ENCODE measurements at places on chromosomes 16 and 17.
A peak's percentile ranks its signal among the peaks of the same experiment; 100 is the strongest.

DNA sequence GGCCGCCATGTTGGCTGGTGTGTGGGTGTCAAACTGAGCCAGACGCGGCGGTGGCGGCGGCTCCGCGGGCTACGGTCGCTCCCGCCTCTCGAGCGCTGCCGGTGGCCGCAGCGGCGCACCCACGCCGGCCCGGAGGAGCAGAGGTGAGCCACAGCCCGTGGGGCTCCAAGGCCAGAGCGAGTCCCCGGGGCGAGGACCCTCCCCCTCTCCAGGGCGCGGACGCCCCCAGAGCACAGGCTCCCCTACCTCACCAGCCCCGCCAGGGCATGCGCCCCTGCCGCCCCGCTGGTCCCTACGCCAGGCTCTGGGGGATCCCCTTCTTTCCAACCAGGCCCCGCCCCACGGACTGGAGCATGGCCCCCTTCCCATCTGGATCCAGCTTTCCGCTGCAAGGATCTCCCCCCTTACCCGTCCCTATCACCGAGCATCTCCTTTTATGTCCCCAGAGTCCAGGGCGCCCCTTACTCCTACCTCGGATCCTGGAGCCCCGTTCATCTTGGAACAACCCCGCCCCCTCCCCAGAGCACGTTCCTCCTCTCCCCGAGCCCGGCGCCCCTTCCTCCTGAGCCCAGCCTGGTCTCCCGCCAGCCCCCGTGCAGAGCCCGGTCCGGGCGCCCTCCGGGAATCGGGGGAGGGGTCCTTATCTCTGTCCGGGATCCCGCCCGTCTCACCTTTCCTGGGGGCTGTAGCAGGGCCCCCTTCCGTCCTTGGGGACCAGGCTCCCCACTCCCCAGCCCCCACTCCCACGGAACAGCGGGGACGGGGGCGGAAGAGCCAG, 412 bp downstream of the EPN2 start:
- DNase-seq = no peak

GRCh38 chr17:45696442-45696841, 87.7 kb upstream of the CRHR1 start:
- no peak for DNase-seq

- DNase-seq = no peak
Measured at GRCh38 chr17:82407255-82407654, 10.9 kb upstream of the HEXD start.

GRCh38 chr17:74779501-74779900, 3.4 kb upstream of the NAT9 start:
- DNase-seq = no peak

GRCh38 chr17:40015998-40016985, 1.1 kb downstream of the CSF3 start:
- DNase-seq = no peak

- DNase-seq = no peak
Measured at GRCh38 chr17:50475362-50475761, 3.3 kb upstream of the RSAD1 start.

- DNase-seq = no peak
Measured at GRCh38 chr17:14198013-14198412, 38.6 kb downstream of the CDRT15 start.

GRCh38 chr17:50966163-50966666, 100.1 kb upstream of the TOB1 start:
- no peak for DNase-seq

- DNase-seq = no peak
Measured at GRCh38 chr16:4408323-4408690, 8.1 kb downstream of the CORO7 start.

DNA sequence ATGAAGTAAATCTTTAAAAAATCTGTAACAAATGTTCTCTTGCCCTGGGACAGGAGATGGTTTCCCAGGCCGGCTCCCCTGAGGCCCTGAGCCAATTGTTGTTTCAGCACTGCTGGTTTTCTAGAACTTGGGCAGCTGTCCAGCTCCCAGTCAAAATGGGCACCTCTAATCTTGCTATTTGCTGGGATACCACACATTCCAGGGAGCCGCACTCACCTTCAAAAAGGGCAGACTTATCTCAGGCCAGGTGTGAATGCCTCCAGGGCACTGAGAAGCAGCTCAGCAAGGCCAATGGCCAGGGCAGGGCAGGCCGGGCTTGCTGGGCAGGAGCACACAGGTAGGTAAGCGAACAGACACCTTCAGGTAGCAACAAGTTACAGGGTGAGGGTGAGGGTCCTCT, 24.4 kb downstream of the TRIM16 start:
- no peak for DNase-seq

DNA sequence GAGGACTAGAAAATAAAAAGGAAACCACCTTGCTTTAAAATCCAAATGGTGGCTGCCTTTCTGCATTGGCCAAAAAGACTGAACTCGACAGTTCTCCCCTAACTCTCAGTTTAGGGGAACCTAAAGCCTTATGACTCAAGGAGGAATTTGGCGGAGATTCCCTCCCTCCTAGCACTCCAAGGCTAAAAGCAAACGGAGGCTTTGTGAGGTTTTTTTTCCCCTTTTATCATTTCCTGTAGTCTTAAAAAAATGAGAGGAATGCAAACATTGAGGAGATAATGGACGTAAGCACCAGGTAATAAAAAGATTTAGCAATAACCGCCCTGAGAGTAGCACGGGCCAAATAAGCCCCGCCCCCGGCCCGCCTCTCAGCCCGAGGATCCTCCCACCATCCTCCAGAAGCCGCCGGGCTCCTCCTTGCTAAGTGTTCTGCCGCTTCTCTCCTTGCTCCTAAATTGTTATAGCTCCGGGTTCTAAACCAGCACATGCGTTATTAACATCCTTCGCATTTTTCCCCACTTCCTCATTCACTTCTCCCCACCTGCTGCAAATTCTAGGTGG, 5.8 kb upstream of the KIFC3 start:
- peak; percentile 95 for DNase-seq

- no peak for DNase-seq
Measured at GRCh38 chr17:44119798-44120197, 3.6 kb downstream of the HDAC5 start.

DNA sequence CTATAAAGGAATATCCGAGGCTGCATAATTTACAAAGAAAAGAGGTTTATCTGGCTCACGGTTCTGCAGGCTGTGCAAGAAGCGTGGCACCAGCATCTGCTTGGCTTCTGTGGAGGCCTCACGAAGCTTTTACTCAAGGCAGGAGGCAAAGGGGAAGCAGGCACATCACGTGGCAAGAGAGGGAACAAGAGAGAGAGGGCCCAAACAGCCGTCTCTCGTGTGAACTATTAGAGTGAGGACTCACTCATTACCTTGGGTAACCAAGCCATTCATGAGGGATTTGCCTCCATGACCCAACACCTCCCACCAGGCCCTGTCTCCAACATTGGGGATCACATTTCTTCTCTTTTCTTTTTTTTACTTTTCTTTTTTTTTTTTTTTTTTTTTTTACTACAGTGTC, 7.5 kb upstream of the ALKBH5 start:
- no peak for DNase-seq

DNA sequence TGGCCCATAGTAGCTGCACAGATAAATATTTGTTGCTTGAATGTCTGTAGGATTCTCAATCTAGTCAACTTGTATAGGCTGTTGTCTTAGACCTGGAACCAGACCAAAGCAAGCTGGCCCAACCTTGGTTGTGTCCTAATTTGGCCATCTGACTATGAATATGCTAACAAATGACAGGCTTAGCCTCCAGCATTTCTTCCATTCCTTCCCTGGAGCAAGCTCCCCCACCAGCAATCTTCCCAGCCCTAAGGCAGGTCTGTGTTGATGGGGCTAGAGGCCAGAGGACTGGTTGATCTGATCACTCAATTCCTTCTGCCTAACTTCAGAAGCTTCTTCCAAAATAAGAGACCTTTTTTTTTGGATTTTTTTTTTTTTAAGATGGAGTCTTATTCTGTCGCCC, 9.4 kb upstream of the PHOSPHO1 start:
- DNase-seq = no peak

DNA sequence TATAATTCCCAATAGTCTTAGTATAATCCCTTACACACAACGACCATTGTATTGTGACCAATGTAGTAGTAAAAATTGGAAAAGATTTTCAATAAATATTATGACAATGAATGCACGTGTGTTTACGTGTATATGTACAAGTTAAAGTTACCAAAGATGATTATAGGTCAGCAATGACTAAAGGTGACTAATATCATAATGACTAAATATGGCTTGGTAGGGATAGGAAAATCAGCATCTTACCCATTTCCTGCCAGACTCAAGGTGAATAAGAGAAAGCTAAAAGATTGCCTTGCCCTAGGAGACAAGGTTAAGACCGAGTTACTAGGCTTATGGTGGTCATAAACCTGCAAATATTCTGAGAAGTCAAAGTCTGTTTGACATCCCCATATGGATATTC, 34.4 kb downstream of the CPD start:
- no peak for DNase-seq

GRCh38 chr16:85759136-85759535, 8.2 kb upstream of the C16orf74 start:
- no peak for DNase-seq

DNA sequence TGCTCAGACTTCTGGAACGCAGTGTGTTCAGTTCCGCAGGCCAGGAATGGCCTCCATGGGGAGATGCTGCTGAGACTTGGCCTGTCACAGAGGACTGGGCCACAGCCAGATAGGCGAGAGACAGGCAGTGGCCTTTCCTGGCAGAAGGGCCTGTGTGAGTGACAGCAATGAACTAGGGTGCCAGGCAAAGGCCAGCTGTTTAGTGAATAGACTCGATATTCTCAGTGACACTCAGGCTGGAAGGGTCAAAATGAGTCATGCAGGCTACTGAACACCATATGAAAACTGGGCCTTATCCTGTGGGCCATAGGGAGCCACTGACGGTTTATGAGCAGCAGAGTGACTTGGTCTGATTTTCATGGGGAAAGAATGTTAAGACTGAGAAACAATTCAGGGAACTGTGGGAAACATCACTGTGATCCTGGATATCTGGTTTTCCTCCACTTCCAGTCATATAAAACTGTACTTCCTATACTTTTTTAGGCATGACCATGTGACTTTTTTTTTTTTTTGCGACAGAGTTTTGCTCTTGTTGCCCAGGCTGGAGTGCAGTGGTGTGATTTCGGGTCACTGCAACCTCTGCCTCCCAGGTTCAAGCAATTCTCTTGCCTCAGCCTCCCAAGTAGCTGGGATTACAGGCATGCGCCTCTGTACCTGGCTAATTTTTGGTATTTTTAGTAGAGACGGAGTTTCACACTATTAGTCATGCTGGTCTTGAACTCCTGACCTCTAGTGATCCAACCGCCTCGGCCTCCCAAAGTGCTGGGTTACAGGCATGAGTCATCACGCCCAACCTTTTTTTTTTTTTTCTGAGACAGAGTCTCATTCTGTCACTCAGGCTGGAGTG, 5.2 kb upstream of the NUBP1 start:
- peak; percentile 68 for DNase-seq

DNA sequence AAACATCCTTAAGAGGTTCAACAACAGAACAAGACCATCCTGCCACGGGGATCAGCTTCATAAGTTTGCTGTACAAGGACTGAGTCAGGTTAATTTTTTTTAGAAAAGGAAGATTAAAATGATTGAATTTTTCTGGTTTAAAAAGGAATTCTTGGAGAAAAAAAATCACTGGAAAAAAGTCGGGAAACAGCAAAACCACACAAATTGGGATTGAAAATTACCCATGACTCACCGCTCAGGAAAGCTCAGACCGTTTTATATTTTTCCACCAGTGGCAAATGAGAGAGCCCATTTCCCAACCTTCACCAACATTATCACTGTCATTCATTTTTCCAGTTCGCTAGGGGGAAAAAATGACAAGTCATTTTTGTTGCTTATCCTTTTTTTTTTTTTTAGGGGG, 46.6 kb downstream of the MRM3 start:
- DNase-seq = peak; percentile 44

- no peak for DNase-seq
Measured at GRCh38 chr16:86581458-86581857, 3.1 kb downstream of the FOXL1 start.

GRCh38 chr16:53913099-53913870, 209.3 kb downstream of the FTO start:
- DNase-seq = peak; percentile 90

DNA sequence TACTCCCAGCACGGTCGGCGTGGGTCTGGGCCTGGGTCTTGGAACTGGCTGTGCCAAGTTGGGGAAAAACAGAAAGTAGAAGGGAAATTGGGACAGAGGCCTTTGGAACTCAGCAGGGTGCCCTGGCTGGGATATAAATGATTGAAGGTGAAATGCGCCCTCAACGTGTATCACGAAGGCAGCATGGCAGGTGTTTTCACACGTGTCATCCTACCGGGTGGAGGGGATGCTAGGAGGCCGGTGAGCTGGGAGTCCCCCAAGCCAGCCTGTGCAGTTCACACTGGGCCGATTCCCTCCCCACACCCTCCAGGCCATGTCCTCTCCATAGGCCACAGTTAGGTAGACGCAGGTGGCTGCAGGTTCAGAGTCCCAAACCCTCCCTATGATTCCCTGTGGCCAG, 6.0 kb downstream of the TNFAIP1 start:
- no peak for DNase-seq

- no peak for DNase-seq
Measured at GRCh38 chr17:30219833-30220232, 15.7 kb downstream of the SLC6A4 start.

DNA sequence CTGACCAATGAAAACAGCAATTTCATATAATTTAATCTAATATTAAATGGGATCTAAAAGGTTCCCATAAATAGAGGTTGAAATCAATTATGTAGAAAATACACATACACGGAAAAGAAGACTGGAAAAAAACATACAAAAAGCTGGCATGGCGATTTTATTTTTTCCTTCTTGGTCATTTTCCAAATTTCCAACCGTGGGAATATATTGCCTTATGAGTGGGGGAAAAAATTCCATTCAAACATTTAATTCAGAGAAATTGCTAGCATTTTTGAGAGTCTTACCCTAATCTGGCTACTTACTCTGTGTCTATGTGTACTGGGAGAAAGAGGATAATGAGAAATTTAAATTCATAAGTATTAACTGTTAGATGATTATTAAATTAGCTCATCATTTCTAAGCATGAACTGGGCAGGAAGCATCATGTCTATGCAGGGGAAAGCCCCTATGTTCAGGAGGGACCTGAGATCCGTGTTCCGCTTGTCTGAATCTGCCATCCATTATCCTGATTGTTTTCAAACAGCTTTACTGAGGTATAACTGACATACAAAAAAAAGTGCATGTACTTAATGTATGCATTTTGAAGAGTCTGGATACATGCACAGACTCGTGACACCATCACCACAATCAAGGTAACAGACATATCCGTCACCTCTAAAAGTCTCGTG, 145.2 kb downstream of the XYLT1 start:
- DNase-seq = no peak

GRCh38 chr17:27610304-27610677, 20.7 kb upstream of the LGALS9 start:
- DNase-seq = no peak

- DNase-seq = no peak
Measured at GRCh38 chr17:18161207-18162145, 22.2 kb upstream of the ALKBH5 start.

- DNase-seq = peak; percentile 8
Measured at GRCh38 chr16:22786691-22787090, 27.3 kb upstream of the HS3ST2 start.

GRCh38 chr16:54679531-54679930, 251.1 kb upstream of the IRX5 start:
- DNase-seq = no peak

GRCh38 chr16:11915114-11915643, 577 bp downstream of the GSPT1 start:
- peak; percentile 22 for DNase-seq
